CD4-positive, alpha-beta T cell treated with Interferon gamma for 1 hour (primary cell): ENCODE measurements at places on chromosomes 2 and 18.

- no peak for DNase-seq
Observed at GRCh38 chr18:55320424-55321264, 267.3 kb downstream of the TCF4 start.

DNA sequence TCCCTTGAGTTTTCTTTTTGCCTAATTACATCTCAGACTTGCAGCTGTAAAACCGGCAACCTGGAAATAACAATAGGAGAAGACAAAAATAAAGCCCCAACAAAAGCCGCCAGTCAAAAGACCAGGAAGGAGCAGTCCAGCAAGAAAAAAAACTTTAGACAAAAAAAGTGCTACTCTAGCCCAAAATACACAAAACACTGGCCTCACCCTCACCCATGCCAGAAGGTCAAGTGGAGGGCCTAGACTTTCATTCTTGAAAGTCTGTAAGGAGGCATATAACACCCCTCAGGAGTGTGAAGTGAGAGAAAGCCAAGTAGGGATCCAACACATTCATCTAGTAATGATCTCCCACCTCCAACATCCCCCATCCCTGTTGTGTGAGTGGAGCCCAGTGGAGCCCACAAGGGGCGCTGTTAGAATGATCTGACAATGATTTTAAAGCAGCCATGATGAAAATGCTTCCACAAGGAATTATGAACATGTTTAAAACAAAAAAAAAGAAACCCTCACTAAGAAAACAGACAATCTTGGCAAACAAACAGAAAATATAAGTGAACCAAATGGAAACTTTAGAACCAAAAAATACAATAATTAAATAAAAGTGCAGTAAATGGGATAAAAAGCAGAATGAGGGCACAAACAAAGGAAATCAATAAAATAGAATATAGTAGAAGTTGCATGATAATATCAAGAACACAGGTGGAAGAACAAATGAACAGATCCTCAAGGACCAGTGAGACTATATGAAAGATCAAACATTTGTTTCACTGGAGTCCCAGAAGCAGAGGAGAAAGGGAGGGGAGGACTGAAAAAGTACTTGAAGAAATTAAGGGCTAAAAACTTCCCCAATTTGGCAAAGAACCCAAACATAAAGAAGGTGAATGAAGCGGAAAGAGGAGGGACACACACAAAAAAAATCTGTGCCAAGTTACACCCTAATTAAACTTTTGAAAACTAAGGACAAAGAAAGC lies 23.9 kb downstream of the SESTD1 start:
- no peak for DNase-seq

DNA sequence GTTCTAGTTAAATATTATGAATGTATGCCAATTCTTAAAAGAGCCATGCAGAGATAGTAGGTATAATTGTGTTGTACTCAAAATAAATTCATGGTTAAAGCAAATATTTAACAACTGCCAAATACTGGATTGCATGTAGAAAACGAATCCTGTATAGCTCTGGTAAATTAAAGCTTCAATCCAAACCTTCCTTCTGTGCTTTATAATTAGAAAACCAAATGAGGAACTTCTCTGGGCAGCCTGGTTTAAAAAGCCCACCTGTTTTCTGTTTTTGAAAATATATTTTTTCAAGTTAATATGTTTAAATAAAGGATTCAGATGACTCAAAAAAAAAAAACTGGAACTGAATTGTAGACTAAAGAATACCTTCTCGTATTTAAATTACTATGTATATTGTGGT lies 48.3 kb upstream of the ITGA4 start:
- no peak for DNase-seq

- DNase-seq, result no peak
Observed at GRCh38 chr2:10446631-10447030, 1.5 kb downstream of the ODC1 start.

GRCh38 chr18:269480-270095 lies 1.7 kb upstream of the THOC1 start:
- DNase-seq, result no peak

- DNase-seq, result no peak
Observed at GRCh38 chr2:15919716-15920434, 20.5 kb upstream of the MYCN start.

DNA sequence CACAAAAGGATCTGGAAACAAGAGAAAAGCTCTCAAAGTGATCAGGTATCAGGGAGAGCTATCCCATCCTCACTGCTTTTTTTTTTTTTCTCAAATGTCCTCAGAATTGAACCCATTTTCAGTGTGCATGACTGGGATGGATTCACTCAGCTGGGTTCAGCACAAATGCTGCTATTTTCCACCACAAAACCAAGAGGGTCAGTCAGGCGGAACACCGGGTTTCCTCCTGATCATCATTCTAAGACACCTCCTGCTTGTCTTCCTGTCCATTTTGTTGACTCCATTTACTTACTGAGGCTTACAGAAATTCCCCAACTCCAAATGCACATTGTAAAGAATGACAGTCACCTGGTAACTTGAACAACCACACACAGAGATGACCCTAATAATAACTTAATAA lies 39.9 kb downstream of the CYRIA start:
- no peak for DNase-seq

- no peak for DNase-seq
Observed at GRCh38 chr2:108287169-108287568, 1.5 kb upstream of the SULT1C2 start.

DNA sequence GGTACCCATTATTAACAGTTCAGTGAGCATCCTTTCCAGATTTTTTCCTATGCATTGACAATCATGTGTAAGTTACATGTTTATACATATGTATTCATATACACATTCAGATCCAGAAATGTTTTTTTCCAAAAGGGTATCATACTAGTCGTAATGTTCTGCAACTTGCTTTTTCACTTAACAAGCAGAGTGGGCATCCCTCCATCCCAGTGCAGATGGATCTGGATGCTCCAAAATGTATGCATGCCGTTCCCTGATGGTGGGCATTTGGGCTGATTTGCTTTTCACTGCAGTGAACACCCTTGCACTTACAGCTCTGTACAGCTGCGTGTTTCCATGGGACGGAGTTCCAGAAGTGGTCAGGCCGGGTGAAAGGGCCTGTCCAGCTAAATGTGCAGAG lies 57.0 kb downstream of the DNMT3A start:
- no peak for DNase-seq

GRCh38 chr2:130878316-130878715 lies 41.6 kb downstream of the ARHGEF4 start:
- no peak for DNase-seq

DNA sequence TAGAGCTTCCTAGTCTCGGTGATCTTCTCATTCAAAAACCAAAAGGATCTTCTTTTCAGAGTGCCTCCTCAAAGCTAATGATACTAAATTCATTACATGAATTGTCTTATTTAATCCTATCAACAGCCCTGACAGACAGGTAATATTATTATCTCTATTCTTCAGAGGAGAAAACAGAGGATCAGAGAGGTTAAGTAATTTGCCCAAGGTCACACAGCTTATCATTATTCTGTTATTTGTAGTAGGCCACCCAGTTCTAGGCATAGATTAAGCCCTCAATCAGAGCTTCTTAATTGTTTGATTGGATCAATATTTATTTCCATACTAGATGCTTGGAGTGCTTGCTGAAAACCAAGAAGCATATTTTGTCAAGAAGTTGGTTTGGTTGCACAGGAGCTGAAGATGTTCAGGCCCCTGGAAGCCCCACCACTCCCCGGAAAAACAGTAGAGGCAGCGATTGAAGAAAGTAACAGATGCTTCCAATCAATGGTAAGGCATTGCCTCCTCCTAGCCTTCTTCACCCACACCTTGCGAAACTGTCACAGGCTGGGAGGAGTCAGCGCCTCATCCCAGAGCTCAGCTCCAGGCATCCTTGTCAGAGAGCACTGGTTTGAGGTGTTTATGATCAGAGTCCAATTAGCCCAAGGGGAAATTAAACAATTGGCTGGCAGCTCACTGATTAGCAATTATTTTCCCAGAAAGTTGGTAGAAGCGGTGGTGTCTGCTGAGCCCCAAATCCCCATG lies 487.2 kb downstream of the BCL11A start:
- DNase-seq, result no peak

- no peak for DNase-seq
Observed at GRCh38 chr2:177816766-177817165, 255.8 kb downstream of the PDE11A start.

DNA sequence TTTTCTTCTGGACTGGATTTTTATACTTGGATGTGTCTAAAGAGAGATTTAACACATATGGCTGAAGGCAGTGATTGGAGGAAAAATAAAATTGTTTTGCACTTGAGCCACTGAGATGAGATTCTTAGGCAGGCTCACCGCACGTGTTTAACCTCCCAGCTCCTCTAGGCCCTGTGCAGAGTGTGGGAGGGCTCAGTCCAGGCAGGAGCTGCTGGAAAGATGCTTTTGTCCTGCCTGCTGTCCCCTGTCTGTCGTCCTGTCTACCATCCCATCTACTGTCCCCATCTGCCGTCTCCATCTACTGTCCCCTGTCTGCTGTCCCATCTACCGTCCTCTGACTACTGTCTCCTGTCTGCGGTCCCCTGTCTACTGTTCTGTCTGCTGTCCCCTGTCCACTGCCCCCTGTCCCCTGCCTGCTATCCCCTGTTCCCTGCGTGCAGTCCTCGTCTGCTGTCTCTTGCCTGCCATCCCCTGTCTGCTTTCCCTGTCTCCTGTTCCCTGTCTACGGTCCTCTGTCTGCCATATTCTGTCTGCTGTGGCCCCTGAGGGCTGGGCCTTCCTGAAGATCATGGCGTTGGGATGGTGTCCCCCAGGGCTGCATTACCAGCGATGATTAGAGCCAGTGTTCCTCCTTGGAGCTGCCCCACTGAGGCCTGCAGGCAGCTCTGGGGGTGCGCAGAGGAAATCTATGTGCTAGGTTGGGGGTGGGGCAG lies 43.7 kb upstream of the HS6ST1 start:
- DNase-seq, result no peak

DNA sequence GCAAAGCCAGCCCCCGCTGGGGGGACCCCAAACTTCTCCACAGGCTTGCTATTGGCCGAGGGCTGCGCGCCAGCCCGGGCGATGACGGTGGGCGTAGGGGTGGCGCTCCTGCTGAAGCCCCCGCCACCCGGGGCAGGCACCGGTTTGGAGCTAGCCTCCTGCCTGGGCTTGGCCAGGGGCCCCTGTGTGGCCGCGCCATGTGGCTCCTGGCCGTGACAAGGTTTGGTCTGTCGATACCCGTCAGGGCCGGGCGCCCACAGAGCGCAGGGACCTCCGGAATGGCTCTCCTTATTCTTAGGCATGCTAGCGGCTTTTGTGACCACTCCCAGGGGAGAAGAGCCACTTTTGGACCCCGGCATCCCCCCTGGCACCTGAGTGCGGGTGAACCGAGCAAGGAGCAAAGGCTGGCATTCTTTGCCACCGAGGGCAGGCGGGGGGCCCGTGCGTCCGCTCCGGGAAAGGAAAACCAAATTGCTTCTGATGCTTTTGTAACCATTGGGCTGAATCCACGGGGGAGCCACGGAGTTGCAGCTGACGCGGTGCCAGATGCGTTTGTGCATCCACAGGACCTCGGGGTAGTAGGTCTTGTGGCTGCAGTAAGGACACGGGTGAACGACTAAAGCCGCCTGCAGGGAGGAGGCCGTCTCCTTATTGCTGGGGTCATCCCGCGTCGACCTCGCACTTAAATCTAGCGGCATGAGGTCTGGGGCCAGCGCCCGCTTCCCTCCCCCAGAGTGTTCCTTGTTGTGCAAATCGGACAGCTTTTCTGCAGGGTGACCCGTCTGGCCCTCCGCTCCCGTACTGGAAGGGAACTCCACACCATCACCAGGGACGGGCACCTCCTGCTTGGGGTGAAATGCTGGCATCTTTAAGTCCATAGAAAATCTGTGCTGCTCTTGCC lies 115.6 kb downstream of the ZNF516 start:
- DNase-seq, result no peak

GRCh38 chr2:72778410-72778809 lies 47.4 kb downstream of the EXOC6B start:
- DNase-seq, result no peak

- DNase-seq, result no peak
Observed at GRCh38 chr18:11154368-11154989, 5.1 kb upstream of the PIEZO2 start.

DNA sequence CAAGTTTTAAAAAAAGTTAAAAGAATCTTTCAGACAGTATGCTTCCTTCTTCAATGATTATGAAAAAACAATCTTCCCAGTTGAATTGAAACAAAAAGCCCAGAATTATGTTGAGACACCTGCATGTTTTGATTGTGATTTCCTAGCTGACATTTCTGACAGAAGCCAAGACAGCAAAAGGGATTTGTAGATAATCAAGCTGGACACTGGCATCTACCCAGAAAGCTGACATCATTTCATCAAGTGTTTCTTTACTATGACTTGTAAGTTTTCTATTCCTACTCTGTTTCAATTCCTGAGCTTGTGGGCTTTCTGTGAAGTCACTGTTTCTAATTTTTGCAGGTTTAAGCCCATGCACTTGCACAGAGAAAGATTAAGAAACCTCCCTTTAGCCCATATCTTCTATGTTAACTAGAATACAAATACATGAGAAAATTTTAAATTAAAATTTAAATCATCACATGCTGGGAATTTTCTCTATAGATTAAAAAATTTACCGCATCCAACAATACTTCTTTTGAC lies 82.9 kb upstream of the CCDC85A start:
- DNase-seq, result no peak
